NCI-H1436 treated with DMSO at 0.1 percent for 48 hours (cell line): ENCODE measurements at places on chromosomes 3 and 15.

DNA sequence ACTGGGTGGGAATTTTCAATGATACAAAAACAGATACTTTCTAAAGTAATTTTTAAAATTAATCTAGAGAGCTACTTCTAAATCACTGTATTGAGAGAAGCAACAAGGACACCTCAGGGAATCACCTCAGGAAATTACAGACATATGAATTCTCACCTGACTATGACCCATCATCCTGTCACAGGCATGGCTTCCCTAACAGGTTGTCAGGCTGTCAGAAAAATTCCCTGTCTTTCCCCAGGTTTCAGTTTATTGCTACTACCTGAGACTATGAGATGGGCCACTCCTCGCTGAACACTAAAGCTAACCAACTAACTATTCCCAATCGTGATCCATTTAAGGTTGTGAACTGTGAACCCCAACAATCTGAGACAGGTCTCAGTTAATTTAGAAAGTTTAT, 66.1 kb downstream of the CD200 start:
- no peak for DNase-seq

- DNase-seq: no peak
Measured at GRCh38 chr15:61700803-61701202, 359.4 kb downstream of the VPS13C start.

GRCh38 chr3:79030157-79030556, 737.6 kb downstream of the ROBO1 start:
- no peak for DNase-seq

DNA sequence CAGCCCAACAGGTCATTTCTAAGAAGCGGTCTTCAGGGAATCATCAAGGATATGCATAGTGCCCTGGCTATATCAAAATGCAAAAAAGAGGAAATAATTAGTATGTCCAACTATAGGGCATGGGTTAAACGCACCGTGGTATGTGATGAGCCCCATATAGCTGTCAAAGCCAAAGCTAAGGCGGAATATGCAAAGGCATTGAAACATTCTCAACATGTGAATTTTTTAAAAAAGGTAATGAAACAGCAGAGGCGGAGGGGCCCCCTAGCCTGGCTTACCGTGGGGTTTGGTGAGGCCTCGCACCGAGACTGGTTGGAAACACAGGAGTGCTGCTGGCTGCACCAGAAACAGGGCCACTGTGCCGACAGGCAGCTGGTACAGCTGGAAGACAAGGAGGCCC, 23.2 kb downstream of the PLXND1 start:
- DNase-seq: no peak

DNA sequence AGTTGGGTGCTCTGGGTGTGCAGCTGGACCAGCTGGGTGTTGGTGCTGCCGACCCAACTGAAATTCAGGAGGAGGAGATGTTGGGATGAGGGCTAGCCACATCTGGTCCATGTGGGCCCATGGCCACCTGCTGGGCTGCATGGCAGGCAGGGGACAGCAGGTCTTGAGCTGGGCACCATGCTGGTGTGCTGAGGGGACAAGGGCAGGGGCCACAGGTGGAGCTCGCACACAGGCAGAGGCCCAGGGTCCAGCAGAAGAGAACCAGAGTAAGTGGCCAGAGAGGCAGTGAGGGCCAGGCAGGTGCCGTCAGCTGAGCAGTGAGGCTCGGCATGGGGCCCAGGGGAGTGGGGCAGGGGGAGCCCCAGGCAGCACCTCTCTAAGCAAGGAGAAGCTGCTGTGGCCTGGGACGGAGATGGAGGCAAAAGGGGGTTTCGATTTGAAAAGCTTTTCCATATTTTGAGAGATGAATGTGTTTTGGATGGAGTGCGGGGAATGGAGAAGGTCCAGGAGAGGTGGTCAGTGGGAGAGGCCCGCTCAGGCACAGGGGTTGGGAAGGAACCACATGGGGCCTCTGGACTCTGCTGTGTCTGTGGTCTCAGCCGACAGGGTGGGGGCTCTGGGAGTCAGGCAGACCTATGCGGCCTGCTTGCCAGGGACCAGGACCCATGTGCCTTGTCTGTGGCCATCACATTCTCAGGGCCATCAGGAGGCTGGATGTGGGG, 30.5 kb upstream of the PLXNA1 start:
- DNase-seq: no peak
